Activated CD4-positive, alpha-beta T cell treated with anti-CD3 and anti-CD28 coated beads, Interleukin-2, amount 10 ng/mL, durations not matched to agents 24 days and 14 days (primary cell): ENCODE measurements at places on chromosomes 16 and 17. TPM values are rescaled to one million over a fixed set of nuclear protein-coding genes. Genes with fewer than 3 reads are reported as not detected.

GRCh38 chr17:67041941-67042899, 2.1 kb upstream of the CACNG1 start:
- no peaks in the 10 kb centered on the region for H3K4me1 ChIP-seq
- no peaks in the 10 kb centered on the region for H3K36me3 ChIP-seq
- no peak overlapping the region for H3K27ac ChIP-seq
- DNase-seq: no peak
- H3K4me3 ChIP-seq: no peak overlapping the region

Gene KRT28
- total RNA-seq: not detected in 2 replicates

DNA sequence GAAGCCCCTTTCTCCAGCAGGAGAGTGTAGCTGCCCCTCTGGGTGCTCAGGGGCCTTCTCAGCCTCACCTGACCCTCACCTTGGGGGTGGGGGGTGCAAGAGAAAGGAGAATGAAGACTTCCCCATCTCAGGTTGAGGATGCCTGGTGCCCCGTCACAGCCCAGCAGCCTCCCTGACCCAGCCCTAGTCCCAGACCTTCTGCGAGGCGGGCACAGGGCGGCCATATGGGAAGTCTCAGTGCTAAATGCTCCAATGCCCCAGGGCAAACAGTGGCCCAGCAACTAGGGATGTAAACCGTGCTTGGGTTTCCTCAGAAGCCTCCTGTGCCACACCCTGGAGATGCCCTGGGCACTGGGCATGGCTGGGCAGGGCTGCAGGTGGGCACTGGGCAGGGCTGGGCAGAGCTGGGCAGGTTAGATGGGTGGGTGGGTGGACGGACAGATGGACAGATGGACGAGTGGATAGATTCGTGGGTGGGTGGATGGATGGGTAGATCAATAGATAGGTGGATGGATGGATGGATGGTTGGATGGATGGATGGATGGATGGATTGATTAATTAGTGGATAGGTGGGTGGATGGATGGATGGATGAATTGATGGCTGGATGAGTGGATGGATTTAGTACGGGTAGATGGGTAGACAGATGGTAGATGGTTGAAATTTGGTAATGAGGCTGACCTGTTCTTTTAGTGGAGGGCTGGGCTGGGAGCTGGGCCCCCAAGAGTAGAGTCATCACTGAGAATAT, 16.8 kb downstream of the TPSD1 start:
- no peak for DNase-seq
- H3K27ac ChIP-seq: no peak overlapping the region
- no peak overlapping the region for H3K4me3 ChIP-seq
- no peaks in the 10 kb centered on the region for H3K4me1 ChIP-seq
- no peaks in the 10 kb centered on the region for H3K36me3 ChIP-seq
- peaks cover 3% of the 10 kb centered on the region for H3K27me3 ChIP-seq

Gene EXOC3L1
- total RNA-seq: 0.12 TPM in 1 of 2 replicates, not detected in the other

DNA sequence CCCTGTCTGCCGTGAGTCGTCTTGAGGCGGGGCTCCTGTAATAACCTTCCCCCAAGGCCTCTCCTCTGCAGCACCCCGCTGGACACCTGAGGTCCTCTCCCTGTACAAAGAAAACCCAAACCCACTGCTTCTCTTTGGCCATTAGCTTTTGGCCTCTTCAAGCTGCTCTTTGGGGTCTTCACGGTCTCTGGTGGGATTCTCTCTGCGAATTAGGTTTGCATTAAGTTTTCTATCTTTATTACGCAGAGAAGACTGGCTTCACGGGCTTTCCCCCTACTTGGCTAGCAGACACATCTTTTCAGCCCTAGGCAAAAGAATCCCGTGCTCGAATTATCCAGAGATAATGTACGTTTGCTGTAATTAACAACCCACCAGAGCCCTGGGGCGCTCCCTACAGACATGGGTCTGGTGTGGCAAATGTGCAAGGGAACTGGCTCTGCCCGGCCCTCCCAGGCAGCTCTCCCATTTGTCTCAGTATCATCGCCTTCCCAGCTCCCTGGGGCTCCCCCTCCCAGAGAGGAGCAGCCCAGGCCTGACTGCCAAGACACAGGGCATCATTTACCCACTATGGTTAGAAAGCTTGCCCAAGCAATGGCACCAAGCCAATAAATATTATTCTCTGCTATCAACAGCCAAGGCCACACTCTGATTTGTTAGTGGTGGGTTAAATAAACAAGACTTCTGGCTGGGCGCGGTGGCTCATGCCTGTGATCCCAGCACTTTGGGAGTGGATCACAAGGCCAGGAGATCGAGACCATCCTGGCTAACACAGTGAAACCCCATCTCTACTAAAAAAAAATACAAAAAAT, 24.7 kb upstream of the KLHDC4 start:
- H3K4me3 ChIP-seq: no peak overlapping the region
- no peaks in the 10 kb centered on the region for H3K36me3 ChIP-seq
- peaks cover 2% of the 10 kb centered on the region for H3K4me1 ChIP-seq

GRCh38 chr16:30493941-30494488, 21.5 kb downstream of the ITGAL start:
- H3K27me3 ChIP-seq: no peaks in the 10 kb centered on the region
- DNase-seq: no peak
- peak overlapping the region; percentile 13 for H3K27ac ChIP-seq
- peaks cover 55% of the 10 kb centered on the region for H3K36me3 ChIP-seq
- H3K4me1 ChIP-seq: peaks cover 21% of the 10 kb centered on the region

DNA sequence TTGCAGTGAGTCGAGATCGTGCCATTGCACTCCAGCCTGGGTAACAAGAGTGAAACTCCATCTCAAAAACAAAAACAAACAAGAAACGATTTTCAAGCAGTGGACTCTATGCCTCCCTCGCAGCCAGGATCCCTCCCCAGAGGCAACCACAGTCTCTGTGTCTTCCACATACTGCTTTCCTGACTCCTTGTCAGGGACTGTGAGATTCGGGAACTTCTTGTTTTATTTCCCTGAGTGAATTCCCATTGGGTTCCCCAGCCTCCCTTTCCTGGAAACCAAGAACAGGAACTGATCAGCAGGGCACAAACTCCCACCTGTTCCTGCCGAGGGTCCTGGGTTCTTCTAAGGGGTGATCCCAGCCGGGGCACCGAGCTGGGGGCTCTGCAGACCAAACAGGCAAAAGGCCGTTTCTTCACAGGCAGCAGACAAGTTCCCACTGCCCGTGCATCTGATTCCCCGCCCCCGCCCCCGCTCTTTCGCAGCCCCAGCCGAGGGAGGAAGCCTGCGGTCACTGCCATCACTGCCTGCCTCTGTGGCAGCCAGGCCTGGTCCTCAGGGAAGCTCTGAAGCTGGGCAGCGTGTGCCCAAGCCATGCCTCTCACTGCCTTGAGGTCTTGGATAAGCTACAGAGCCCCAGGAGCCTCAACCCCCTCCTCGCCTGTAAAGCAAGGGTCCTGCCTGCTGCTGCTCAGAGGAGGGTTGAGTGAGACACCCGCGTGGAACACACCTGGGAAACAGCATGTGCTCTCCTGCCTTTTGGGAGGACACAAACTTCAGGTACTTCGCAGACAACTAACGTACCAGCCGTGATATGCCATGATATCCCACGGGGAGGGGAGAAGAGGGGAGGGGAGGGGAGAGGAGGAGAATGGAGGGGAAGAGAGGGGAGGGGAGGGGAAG, 5.5 kb upstream of the PIEZO1 start:
- peak; percentile 84 for DNase-seq
- H3K36me3 ChIP-seq: no peaks in the 10 kb centered on the region
- peaks cover 36% of the 10 kb centered on the region for H3K4me1 ChIP-seq

Gene SMCR8
- total RNA-seq: 17.3 and 17.7 TPM in 2 replicates

- peaks cover 16% of the 10 kb centered on the region for H3K4me1 ChIP-seq
- peaks cover 33% of the 10 kb centered on the region for H3K36me3 ChIP-seq
- no peaks in the 10 kb centered on the region for H3K27me3 ChIP-seq
- no peak overlapping the region for H3K4me3 ChIP-seq
Observed at GRCh38 chr17:37546302-37546701, 56.6 kb downstream of the DUSP14 start.
